ENCODE measurements at places on chromosomes 5 and 9.

DNA sequence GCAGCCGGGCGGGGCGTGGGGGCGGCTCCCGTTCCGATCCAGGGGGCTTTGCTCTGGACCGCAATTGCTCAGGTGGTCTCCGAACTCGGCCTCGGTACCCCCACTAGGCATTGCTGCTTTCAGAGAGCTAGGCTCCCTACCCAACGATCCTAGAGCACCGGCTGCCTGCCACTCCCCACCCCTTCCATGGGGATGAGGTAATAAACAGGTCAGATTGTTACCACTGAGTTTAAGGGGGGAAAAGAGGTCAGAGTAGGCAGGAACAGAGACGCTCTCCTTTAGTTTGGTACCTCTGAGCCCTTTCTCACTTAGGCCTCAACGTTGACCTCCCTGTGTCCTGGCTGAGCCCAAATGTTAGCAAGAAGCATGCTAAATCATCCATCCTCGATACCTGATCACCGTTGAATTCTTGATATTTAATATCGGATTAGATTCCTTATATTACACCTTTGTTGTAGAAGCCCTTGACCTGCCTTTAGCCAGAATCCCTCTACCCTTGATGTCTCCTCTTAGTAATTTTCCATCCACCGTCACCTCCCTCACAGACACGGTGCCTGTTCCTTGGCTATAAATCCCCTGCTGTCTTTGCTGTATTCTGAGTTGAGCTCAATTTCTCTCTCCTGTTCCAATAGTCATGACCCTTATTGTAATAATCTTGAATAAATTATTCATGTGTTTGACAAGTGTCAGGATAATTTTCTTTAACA is 588 bp upstream of the PLPP1 start:
- no peak for DNase-seq

DNA sequence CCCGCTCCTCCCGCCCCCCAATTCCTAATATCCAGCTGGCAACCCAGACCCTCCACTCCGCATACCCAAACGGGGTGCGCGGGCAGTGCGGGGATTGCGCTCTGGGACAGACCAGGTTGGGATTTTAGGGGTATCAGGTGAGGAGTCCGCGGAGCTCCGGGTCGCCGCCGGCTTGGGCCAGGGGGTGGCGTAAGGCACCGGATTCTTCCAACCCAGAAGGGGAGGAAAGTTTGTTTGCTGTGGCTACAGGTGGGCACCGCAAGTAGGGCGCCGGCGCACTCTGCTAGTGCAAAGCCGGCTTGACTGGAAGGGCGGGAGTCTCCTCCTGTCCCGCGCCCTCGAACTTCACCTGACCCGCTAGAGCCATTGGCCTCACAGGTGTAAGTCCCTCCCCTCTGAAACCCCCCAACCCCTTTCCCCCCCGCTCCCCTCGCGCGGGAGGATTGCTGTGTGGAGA is 709 bp downstream of the IQGAP2 start:
- no peak for DNase-seq

GRCh38 chr9:12935714-12936113 is 160.9 kb downstream of the LURAP1L start:
- no peak for DNase-seq

DNA sequence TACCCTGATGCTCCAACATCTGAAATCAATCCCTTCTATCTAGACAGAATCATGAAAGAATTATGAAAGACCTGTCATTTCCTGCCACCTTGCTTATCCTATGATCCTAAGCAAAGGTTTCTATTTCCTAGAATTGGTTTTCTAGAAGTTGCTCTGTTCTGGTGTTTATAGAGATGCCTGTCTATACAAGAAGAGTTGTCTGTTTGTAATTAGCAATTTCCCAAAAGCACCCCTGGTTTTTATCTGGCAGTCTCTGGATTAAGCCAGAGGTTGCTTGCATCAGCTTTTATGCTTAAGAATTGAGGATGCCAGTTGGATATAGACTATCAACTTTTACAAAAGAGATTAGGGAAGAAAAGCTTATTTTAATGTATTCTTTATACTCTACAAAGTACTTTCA is 133.0 kb upstream of the EFNA5 start:
- DNase-seq = no peak

- DNase-seq = no peak
These were observed at the start of gene NSG2 for GRCh38 chr5:174045470-174046025. TSS of gene NSG2 (plus strand) at chr5:174045706. CDS start at chr5:174046756, 1,050 bp downstream.

DNA sequence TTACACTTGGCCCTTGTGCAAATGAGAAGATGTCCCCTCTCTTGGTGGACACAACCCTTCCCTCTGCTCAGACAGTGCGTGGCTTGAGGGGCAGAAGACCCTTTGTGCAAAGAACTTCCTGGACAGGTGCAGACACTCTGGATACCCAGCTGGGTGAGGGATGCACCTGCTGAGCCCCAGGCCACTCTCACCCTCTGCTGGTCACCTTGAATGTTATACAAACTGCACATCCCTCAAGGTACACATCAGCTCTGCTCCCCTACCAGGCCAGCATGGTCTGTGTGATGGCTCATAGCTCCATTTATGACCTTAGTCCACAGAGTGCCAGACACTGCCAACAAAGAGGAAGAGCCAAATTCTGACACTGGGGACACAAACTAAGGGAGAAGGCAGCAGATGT is 3.1 kb upstream of the DIRAS2 start:
- DNase-seq = no peak

GRCh38 chr9:78900500-78900899 is 603.6 kb downstream of the PSAT1 start:
- no peak for DNase-seq

DNA sequence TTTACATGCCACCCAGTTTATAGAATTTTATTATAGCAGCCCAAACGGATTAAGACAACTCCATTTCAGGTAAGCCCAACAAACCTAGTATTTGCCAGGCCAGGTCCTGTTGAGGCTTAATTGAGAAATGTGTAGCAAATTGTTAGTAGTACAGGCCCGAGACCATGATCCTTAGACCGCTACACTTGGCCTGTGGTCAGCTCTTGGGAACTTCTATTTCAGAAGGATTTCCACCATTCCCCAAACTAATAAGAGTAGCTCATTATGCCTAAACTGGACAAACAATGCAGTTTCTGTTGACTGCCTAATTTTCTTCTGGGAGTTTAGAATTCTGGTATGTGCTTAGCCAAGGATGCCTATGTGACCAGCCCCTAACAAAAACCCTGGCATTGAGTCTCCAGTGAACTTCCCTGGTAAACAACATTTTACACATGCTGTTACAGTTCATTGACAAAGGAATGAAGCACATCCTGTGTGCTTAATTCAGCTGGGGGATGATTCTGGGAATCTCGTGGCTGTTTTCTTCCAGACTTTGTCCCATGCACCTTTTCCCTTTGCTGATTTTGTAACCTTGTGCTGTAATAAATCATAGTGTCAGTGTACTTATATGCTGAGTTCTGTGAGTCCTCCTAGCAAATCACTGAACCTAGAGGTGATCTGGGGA is 5.6 kb upstream of the GPX3 start:
- DNase-seq = no peak

DNA sequence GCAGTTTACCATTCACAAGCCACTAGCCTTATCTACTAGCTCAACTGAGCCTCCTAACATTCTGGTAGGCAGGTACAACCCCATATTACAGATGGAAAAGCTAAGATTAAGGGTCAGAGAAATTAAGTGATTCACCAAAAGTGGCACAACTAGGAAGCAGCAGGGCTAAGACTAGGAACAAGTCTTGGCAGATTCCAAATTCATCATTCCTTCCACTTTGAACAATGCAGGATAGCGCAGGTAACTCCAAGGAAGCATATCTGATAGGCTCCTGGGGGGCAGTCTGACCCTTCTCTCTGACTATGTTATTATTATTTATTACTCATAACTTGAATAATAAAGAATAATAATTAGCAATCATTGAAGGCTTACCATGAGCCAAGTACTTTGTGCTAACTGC is 8.5 kb downstream of the HBEGF start:
- DNase-seq = no peak

- no peak for DNase-seq
These were observed 226.4 kb downstream of the PCSK5 start for GRCh38 chr9:76116913-76117312.

- no peak for DNase-seq
These were observed 388.7 kb downstream of the EFNA5 start for GRCh38 chr5:107282061-107282460.

DNA sequence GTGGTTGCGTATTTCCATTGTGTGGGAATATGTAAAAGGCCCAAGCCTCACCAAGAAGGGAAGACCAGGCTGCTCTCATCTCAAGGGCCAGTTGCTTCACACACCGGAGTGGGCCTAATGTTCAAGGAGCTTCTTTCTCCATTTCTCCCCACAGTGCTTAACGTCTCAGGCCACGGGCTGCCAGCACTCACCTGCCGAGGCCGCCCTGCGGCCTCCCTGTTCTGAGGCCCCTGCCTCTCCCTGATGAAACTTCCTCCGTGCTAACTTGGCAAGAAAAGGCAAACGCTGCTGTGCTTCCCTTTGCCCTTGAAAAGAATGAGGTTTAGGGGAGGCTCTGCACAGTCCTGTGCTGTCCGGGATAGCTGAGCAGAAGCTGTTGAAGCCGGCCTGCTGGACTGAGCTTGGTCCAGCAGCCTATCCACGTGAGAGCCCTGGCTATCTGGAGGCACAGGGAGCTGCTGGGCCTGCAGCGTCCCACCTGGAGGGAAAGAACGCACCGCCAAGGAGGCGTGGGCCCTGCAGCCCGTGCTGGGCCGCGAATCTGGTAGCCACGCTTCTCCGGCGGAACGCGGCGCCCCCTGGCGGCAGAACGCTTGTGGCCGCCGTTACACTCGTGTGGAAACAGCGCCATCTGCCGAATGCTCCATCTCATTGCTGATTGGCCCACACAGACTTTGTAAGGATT is 73.5 kb upstream of the PRSS3 start:
- DNase-seq = peak; percentile 52

All from T1000 (cell line).